ENCODE measurements at places on chromosomes 4 and X.

DNA sequence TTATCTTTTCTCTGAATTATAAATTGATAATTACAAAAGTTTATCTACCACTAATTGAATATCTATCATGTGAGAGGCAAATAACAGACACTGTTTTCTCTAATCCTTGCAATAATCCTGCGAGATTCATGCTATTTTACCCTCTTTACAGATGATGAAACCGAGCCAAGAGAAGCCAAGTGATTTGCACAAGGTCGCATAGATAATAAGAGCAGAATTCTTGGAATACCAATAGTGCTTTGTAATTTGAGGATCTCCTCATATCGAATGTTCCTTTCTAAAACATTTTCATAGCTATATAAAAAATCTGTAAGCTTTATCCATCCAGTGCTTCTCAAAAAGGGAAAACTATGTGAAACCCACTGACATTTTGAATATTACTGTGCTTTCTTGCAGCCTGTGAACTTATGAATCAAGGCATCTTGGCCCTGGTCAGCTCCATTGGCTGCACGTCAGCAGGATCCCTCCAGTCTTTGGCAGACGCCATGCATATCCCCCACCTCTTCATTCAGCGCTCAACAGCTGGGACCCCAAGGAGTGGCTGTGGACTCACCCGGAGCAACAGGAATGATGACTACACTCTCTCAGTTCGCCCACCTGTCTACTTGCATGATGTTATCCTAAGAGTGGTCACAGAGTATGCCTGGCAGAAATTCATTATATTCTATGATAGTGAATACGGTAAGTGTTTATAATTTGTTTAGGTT lies 743.8 kb upstream of the ATOH1 start:
- no peak for DNase-seq

- no peak for DNase-seq
Observed at GRCh38 chrX:72141372-72142004, 9.8 kb upstream of the RTL5 start.

DNA sequence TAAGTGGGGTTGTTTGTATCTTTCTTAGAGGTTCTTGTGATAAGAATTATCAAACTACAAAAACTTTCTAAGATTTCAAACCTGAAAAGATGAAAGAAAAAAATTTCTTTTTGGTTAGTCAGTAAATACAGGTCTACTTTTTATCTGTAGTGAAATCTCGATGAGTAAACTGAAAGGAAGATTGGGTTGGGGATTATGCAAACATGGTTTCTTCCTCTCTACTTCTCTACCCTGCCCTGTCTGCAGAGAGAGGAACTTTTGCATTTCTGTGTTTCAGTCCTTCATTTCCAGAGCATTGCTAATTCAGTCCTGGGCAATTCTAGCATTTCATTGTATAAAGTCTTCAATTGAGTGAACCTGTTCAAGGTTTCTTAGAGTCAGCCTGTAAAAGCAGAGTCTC lies 51.6 kb upstream of the IL2 start:
- no peak for DNase-seq

DNA sequence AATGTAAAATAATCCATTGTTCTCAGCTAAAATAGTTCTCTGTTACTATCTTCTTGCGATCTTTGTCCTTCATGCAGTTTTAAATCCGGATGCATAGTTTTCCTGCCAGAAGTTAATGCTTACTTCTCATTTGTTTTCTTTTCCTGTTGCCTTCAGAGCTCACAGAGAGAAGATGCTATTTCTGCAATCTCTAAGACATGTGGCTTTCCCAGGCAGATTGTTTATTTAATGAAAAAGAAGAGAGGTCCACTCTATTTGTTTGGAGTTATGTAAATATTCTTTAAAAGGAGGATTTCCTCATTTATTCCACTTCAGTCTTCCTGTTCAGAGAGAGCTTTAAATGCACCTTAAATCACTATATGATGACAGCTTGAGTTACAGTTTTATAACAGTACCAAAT lies 39.3 kb upstream of the HPGD start:
- DNase-seq = no peak

DNA sequence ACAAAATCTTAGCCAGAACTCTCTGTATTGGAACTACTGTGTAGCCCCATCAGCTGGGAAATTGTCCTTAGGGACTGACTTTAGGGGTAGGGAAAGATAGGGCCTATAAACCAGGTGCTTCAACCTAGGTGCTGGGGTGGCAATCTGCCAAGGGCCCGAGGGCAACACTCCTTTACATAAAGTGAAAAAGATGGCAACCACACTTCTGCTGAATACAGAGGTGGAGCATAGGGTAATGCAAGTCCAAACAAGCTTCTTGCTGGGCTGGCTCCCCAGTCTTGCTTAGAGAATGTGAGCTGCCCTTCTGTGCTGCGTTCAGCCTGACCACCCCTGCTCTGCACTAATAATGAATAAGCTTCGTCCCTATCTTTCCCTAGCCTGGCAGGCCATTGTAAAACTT lies 9.8 kb downstream of the ZBTB33 start:
- no peak for DNase-seq

GRCh38 chr4:6307230-6307629 lies 37.6 kb downstream of the WFS1 start:
- DNase-seq = no peak

DNA sequence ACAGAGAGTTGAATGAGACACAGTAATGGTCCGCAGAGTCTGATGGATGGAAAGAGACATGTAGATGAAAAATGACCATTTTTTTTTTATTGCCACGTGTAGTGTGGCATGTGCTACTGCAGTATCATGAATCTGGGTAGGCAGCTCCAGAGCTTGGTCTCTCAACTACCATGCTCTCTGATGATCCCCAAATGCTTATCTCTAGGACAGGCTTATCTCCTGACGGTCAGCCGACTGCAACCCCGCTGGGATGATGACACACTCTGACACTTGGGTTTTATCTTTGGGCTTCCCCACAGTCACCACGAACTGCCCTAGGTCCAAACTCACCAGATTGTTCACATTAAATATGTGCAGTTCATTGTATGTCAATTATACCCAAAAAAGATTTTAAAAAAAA lies 239.7 kb downstream of the QDPR start:
- no peak for DNase-seq

GRCh38 chr4:140150636-140150885 lies 3.4 kb downstream of the MAML3 start:
- no peak for DNase-seq

GRCh38 chr4:7358100-7358735 lies 76.5 kb downstream of the PSAPL1 start:
- peak; percentile 98 for DNase-seq

DNA sequence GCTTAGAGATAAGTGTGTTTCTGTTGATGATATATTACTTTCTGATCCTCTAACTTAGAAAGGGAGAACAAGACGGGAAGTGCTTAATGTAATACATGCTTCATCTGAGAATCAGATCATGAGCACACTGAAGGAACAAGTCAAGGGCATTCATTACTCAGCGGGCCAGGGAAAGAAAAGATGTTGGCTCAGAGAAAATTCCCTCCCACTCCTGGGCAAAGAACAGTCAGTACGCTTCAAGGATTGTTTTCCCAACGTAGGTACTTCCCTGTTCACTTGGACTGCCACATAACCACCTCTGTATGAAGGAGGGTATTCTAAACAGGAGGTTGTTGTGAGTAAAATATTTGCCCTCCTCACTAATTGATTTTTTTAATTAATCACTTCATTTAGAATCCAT lies 374.5 kb upstream of the FMR1 start:
- DNase-seq = no peak

- DNase-seq = peak; percentile 75
Observed at GRCh38 chr4:113539408-113539807, 222.1 kb downstream of the CAMK2D start.

DNA sequence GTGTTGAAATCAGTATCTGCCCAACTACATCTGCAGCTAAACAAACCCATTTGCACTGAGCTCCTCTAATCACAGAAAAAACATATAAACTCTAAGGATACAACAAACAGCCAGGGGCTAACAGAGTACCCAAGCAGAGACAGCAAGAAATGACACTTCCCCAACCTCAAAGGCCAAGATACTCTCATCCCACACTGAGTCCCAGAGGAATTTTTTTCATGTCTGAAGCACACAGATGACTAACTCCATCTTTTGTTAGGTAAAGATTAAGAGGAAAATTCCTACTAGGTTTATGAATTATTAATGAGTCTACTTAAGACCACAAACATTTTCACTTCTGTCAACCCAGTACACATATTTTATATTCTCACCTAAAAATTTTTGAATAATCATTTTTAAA lies 31.6 kb downstream of the SEPSECS start:
- peak; percentile 1 for DNase-seq

DNA sequence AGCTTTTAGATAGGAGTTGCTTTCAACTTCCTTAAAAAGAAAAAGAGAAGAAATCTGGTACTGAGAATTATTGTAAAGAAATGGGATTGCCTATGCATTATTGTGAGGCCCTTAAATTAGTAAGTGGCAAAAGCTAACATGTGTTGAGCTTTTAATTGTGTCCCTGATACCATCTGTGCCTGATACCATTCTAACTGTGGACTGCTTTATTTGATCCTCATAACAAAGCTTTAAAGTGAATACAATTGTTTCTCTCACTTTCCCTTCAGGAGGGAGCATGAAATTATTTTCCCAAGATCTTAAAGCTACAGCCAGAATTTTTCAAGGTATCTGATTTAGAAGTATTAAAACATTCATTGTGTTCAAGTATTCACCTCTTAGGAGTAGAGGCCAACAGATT lies 9.9 kb downstream of the KCTD8 start:
- no peak for DNase-seq

DNA sequence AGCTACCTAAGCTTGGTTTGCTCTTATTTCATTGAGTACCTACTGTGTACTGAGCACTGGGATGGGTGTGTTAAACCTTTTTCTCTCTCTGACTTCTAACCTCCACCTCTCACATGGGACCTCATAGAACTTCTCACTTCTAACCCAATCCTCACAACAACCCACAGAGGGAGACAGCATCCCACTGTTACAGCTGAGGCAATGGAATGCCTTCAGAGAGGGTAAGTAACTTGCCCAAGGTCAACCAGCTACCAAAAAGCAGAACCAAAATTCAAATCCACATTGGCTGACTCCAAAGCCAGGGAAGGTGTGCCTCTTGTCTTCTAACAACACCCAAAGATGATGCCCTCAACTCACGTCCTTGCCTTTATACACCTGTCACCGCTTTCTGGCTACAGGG lies 5.4 kb downstream of the SEL1L3 start:
- no peak for DNase-seq

GRCh38 chrX:154731184-154731583 lies 19.7 kb downstream of the GAB3 start:
- DNase-seq = no peak

DNA sequence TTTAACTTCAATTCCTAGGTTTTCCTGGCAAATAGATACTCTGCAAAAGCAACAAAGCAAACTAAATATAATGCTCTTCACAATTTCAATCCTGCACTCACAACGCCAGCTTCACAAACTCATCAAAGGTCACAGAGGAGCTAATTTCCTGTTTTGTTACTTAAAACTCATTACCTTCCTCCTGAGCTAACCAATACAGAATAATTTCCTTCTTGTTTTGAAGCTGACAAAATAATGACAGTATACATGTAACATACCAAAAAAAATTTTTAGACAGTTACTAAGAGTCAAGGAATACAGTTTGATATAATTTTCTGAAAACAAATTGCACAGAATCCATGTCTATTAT lies 17.9 kb downstream of the CNOT6L start:
- DNase-seq = no peak

DNA sequence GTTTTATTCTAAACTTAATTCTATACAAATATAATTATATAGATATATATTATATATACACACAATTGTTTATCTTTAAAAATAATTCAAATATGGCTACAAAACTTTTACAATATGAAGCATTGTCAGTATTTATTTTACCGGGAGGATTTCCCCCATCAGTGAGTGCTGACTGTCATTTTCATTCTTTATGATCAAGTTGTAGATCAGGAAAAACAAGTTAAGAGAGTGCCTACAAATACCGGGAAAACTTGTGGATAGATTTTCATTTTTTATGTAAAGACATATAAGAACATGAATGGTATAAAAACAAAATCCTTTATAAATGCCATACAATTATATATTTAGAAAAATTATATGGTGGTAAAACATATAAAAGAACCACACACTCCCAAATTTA lies 37.8 kb downstream of the CLCN3 start:
- DNase-seq = no peak

- no peak for DNase-seq
Observed at GRCh38 chrX:138709886-138710791, 1.4 kb downstream of the FGF13 start.

DNA sequence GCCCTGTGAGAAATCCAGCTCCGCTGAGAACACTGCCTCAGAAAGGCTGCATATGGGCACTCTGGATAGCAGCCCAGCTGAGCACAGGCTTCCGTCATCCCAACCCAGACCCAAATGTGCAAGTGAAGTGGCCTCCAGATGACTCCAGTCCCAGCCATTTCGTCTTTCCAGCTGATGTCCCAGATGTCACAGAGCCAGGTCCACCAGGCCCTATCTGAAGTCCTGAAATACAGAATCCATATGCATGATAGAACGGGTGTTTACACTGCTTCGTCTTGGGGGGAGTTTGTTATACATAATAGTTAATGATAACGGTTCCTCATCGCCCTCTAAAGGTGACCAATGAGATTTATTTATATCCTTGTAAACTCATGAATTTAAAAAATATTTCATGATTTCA lies 72.6 kb upstream of the TRIM2 start:
- no peak for DNase-seq

DNA sequence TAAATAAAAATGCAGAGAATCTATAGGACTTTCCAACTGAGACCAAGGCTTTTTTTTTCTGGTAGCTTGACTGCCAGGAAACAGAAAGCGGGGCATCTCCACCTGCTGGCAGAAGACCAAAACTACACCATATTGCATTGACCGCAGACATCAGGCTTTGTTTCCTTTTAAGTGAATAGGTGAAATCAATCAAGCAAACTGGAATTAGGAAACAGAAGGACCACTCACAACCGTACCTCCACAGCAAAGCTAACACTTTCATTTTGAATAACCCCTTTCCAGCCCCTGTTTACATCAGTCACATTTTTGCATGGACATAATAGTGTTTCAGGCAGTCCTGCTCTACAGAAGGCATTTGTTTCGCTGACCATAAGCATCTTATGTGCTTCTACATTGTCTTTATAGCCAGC lies 218.2 kb downstream of the IDS start:
- no peak for DNase-seq

- no peak for DNase-seq
Observed at GRCh38 chrX:69150281-69150960, 14.8 kb downstream of the PJA1 start.

GRCh38 chr4:15003401-15003890 lies 1.2 kb downstream of the CPEB2 start:
- no peak for DNase-seq

GRCh38 chrX:84956304-84956703 lies 47.4 kb upstream of the APOOL start:
- no peak for DNase-seq

- DNase-seq = no peak
Observed at GRCh38 chrX:20313899-20314298, 47.2 kb upstream of the RPS6KA3 start.

- DNase-seq = no peak
Observed at GRCh38 chr4:179372242-179372641, 1930.0 kb upstream of the AGA start.

GRCh38 chr4:26242451-26242850 lies 78.4 kb upstream of the RBPJ start:
- DNase-seq = no peak

All from HS-5 (cell line).